ENCODE measurements at places on chromosomes 6 and 20.

DNA sequence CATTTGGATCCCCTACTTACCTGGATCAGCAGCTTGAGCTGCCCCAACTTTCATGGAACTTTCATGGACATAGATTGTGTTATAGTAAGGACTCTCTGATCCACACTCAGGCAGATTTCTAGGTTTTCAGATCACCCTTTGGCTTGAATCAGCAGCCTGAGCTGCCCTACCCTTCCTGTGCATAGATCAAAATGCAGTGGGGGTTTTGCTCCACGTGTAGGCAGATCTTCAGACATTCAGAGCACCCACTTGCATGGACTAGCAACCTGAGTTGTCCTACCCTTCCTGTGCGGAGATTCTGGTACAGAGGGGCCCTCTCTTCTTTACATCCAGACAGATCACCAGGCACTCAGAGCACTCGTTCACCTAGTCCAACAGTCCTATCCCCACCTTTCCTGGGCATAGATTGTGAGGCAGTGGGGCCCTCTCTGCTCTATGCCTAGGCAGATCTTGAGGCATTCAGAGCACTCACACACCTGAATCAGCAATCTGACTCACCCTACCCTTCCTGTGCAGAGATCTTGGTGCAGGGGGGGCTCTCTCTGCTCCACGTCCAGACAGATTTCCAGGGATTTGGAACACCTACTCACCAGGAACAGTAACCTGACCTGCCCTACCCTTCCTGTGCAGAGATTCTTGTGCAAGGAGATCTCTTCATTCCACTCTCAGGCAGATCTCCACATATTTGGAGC is 705.2 kb upstream of the NRSN1 start:
- no peak for DNase-seq

DNA sequence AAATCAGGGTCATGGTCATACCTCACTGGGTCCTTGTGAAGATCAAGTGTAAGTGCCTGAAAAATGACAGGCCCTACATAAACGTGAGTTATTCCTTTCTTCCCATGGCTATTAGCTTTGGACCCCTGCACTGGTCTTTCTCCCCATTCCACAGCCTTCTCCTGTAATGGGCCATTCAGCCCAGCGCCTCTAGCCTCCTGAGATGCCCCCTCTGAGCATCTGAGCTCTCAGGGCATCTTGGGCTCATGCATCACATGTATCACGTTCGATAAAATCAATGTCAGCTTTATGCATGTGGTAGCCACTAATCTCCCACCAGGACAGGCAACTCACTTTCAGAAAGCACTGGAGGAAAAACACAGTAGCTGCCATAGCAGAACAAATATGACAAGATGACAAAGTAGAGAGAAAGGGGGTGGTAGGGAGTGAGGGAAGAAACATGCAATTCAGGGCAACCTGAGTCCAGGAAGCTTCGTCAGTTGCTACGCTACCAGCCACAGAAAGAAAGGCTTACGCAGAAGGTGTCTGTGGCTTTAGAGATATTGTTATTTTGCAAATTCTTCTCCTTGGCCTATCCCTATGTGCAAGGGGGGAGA is 498.8 kb downstream of the PTPRT start:
- DNase-seq, result no peak

GRCh38 chr20:54680872-54681619 is 205.7 kb downstream of the DOK5 start:
- no peak for DNase-seq

DNA sequence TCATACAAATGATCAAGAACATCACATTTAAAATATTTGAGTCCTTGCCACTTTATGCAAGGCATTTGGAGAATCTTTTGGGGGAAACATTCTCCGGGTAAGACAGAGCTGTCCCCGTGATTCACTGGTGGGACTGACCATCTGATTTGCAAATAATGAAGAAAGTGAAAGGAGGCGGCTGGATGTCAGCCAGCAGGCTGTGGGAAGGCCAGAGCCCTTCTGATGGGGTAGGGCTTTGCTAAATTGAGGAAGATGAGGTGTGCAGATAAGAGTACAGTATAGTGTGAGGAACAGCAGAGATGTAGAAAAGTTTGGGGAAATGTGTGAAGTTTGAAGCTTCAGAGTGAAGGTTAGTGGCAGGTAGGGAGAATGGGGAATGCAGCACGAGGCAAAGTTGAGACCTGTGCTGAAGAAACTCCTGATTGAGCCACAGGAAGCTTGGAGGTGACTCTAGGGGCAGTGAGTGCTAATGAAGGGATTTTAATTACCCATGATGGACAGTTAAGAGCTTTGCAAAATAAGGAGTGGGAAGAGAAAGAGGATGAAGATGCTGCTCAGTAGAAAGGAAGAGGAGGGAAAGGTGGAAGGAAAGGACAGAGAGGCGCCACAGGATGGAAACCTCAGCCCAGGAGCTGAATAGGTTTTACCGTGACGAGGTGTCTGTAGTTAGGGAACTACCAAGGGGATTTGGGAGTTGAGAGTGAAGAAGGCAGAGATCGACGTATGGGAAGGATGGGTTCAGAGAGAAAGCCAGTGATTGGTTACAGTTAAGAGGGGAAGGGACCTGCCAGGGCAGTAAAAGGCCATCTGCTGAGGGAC is 68.7 kb downstream of the SNX9 start:
- no peak for DNase-seq

- no peak for DNase-seq
These were observed 21.9 kb downstream of the FBXL4 start for GRCh38 chr6:98925831-98926230.

GRCh38 chr20:49697071-49697470 is 16.6 kb downstream of the B4GALT5 start:
- DNase-seq, result no peak

- DNase-seq, result no peak
These were observed 13.8 kb upstream of the PCK1 start for GRCh38 chr20:57546956-57547649.

DNA sequence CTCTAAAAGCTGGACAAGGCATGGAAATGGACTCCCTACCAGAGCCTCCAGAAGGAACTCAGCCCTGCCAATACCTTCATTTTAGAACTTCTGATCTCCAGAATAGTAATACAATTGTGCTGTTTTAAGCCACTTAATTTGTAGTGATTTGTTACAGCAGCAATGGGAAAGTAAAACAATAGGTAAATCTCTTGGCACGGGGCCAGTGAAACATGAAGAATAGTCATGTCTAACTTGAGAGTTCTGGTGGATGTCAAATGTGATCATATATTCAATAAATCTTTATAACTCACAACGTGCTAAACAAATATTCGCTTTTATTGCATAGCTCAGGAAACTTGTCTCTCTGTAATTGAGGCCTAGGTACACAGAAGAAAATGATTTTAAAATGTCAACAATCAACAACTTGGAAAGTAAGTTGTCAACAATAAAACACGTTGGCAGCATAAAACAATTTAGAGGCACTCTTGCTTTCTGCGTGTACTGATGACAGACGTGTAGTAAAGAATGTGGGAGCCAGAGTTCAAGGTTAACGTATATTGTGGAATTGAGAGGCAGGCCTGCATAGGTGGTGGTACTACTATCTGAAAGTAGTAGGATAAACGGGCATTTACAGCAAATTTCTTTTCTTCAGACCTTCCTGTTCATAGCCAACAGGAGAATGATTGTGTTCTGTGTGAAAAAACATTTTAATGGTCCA is 140.5 kb upstream of the OPRM1 start:
- DNase-seq, result no peak

GRCh38 chr20:933029-933428 is 16.9 kb upstream of the ANGPT4 start:
- DNase-seq, result no peak

DNA sequence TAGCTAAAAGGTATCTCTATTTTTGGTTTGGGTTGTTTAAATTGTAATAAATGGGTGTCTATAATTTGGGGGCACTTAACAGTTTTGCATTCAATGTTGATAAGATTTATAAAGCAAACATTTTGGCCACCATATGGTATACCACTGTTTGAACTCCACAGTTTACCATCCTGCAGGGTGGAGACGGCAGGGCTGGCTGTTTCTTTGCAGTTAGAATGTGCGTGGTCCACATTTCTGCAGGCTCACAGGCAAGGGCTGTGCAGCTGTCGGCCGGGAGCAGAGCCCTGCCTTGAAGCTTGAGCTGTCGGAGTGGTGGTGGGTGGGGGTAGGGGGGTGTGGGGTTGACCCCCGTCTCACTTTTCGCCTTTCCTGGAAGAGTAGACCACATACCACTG is 135.9 kb downstream of the CDH4 start:
- DNase-seq, result no peak

- DNase-seq, result no peak
These were observed 713.4 kb downstream of the TBC1D32 start for GRCh38 chr6:120620900-120621299.

DNA sequence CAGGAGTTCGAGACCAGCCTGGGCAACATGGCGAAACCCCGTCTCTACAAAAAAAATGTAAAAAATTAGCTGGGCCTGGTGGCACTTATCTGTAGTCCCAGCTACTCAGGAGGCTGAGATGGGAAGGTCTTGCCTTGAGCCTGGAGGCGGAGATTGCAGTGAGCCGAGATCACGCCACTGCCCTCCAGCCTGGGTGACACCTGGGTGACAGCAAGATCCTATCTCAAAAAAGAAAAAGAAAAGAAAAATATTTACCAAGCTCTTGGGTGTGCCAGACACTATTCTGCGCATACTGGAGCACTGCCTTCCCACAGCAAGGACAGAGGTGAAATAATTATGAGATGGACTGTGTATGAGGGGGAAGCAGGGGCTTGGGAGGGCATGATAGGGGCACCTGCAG is 19.6 kb downstream of the POFUT1 start:
- DNase-seq, result no peak

DNA sequence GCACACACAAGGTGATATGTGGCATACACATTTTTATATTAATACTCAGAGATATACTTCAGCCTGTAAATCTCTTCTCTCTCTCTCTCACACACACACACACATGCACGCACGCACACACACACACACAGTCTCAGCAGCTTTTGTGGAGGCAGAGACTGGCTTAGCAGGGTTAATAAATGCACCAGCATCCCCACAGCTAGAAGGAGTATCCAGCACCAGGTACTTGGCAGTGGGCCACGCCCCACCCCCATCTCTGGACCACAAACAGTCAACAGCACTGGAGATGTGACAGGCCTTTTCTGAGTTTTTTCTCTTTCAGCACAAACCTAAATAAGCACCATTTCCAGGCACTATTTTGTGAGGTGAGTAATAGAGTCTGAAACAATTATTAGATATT is 47.3 kb upstream of the LRFN2 start:
- DNase-seq, result no peak

- DNase-seq, result no peak
These were observed 23.9 kb downstream of the RNF217 start for GRCh38 chr6:124986164-124986563.

GRCh38 chr20:23918101-23918862 is 38.7 kb upstream of the CST5 start:
- no peak for DNase-seq

DNA sequence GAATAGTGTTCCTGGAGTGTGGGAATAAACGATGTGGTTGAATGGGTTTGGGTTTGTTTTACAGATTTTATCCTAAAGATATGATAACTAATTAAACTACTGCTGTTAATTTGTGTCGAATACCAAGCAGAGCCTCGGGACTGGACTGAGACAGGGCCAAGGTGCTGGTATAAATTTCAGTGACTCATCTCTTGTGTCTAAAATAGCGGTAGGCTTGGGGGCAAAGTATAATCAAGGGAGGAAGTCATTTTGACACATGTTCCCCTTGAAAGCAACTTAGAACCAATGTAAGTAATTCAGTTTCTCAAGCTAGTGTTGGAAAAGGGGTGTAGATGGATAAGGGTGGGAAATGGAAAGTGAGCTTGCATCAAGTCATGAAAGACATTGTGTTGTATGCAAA is 108.4 kb downstream of the PLCB4 start:
- no peak for DNase-seq

DNA sequence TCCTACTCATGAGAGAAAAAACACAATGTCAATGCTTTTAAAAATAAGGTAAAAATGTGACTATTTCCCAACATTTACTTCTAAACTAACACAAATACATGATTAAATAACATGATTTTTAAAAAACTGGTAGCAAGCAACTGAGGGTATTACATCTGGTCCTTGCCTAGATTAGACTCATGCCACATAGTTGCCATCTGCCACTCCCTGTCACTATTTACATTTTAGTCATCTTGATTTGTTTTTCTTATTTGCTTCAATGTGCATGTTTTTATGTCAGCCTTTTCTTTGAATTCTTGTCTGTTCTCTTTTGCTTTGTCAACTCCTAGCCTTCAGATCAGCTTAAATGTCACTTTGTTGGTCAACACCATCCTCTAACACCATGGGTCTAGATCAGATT is 207.0 kb upstream of the SIM1 start:
- DNase-seq, result no peak

DNA sequence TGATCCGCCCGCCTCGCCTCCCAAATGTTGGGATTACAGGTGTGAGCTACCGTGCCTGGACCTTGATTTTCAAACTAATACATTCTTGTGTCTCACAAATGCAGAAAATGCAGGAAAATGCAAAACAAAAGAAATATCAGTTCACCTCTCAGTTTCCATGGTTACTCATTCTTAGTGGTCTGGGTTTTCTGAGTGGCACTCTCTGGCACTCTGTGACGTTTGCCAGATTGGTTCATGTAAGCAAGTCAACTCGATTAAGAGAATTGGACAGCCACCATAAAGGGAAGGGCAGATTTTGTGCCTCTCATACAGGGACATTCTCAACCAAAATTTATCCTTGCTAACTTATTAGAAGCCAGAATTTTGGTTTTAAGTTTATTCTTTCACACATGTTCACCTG is 8.6 kb downstream of the CMTR1 start:
- no peak for DNase-seq

GRCh38 chr6:149059557-149059956 is 258.0 kb upstream of the TAB2 start:
- no peak for DNase-seq

- DNase-seq, result no peak
These were observed 802.4 kb downstream of the TFAP2A start for GRCh38 chr6:9612489-9612888.

GRCh38 chr6:44957156-44957555 is 371.0 kb upstream of the RUNX2 start:
- no peak for DNase-seq

- DNase-seq, result no peak
These were observed 41.2 kb downstream of the PTPRK start for GRCh38 chr6:128479048-128479666.

DNA sequence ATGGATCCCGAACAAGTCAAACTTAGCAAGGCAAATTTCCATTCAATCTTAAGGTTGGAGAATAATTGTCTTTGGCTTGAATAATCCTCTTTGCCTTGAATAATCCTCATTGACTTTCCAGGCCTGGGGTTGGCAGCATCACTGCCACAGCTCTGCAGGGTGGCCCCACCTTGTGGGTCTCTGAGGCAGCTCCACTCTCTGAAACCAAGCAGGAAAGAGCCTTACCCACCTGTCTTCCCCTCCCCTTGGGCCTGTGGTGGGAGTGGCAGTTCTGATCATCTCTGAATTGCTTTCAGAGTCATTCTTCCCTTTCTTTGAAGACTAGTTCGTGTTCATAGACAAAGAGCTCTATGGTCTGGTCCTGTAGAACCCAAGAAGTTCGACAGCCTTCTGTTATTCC is 47.5 kb downstream of the KCNQ5 start:
- no peak for DNase-seq

GRCh38 chr6:114446342-114446741 is 103.5 kb upstream of the HS3ST5 start:
- DNase-seq, result no peak
